Right hindlimb (tissue), 1 donor: ENCODE measurements at places on chromosomes 13 and 19.

DNA sequence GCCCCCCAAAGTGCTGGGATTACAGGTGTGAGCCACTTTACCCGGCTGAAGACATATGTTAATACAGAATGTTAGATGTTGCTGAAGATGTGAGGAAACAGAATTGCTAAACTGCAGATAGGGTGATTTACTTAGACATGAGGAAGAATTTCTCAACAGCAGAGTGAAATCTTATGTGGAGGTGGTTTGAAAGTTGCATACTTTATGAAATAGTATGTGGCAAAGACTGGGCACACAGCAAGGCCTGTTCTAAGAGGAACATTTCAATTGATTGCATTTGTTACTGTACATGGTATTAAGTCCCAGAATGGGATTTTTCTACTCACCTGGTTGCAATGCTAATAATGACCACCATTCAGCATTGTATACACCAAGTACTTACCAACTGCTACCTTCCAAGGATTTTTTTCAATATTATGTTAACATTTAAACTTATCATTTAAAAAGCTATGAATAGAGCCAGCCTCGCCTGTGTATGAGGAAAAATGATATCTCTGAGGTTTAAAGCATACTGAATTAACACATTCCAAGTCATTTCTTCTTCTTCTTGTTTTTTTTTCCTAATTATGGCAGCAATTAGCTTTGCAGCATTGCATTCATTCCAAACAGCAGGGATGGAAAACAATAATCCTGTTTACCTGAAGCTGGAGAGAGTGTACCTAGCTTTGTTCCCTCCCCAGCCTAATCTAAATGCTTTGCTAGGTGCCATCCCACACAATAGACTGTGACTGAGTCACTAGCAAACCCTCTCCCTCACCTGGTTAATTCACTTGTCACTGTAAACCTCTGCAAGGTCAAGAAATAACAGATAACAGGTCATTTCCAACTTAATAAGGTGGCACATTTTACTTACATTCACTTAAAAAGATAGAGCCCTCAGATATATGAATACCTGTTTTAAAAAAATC is 19.4 kb upstream of the KLF5 start:
- DNase-seq: no peak

DNA sequence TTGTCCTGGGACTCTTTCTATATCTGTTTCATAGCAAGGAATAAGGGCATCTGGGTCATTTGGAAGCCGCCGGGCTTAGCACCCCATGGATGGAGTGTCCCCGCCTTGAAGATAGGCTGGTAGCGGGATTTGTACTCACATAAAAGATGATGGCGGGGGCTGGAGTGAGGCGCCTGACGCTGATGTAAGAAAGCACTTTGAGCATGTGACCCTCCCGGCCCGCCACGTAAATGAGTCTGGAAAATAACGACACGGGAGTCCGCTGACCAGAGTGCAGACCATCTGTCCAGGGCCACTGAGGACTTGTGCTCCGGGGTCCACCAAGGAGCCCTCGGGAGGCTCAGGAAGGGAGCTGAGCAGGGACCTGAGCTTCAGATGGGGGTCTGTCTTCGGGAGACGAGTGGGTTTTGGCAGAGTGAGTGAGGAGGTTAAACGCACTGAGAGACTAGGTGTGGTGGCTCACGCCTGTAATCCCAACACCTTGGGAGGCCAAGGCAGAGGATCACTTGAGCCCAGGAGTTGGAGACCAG is 25.8 kb downstream of the SLC7A9 start:
- no peak for DNase-seq

GRCh38 chr19:4717966-4718701 is 5.5 kb downstream of the DPP9 start:
- DNase-seq: no peak

- peak; percentile 61 for DNase-seq
Measured at GRCh38 chr13:26881154-26881553, 120.6 kb upstream of the GPR12 start.

DNA sequence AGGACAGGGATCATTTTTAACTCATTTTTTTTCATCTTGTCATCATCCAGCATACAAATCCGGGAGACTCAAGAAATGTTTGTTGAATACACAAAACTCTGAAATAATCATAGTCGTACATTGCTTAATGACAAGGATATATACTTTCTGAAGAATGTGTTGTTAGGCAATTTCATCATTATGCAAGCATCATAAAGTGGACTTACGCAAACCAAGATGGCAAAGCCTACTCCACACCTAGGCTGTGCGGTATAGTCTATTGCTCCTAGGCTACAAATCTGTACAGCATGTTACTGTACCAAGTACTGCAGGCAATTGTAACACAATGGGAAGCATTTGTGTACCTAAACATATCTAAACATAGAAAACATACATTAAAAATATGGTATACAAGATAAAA is 264.1 kb downstream of the TSHZ3 start:
- no peak for DNase-seq

GRCh38 chr19:35901854-35902661 is at the start of gene HCST:
Gene HCST (plus strand): TSS chr19:35902529. CDS start chr19:35902594, 65 bp downstream.
- DNase-seq: no peak

GRCh38 chr13:21075379-21076249 is 14.2 kb upstream of the LATS2 start:
- DNase-seq: peak; percentile 66

GRCh38 chr19:5424192-5424973 is 30.8 kb upstream of the ZNRF4 start:
- no peak for DNase-seq

DNA sequence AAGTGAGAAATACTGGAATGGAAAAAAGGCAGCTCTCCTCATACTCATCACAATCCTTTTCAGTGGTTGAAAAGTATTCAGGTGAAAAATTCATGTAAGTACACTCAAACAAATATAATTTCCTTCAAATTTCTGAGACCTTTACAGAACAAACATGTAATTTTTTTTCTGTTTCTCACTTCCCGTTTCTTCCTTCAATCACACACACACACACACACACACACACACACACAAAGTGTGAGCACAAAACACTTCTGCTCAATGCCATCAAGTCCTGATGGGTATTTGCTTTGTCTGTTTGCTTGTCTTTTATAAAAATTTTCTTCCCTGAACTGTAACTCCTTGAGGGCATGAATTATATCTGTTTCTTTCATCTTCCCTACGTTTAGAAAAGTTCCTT is 110.6 kb downstream of the LIG4 start:
- no peak for DNase-seq

DNA sequence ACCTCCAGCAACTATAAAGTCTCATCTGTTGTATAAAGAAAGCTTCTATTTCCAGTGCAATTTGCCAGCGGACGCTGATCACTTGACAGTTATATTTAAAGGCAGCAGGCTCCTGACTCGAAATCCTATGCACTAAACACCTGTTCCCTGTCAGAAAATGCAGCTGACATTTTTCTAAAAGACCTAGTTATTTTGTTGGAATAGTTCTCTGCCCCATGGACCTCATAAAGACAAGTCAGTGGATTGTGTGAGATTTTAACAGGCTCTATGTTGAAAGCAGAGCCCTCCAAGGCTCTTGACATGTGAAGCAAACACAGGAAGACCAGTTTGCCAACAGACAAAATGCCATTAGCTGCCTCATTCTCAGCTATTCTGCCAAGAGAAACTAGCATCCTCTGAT is 304.7 kb upstream of the KLF12 start:
- no peak for DNase-seq

GRCh38 chr13:93948162-93948922 is 531.1 kb downstream of the DCT start:
- no peak for DNase-seq

- no peak for DNase-seq
Measured at GRCh38 chr19:20478936-20479335, 86.6 kb downstream of the ZNF737 start.

DNA sequence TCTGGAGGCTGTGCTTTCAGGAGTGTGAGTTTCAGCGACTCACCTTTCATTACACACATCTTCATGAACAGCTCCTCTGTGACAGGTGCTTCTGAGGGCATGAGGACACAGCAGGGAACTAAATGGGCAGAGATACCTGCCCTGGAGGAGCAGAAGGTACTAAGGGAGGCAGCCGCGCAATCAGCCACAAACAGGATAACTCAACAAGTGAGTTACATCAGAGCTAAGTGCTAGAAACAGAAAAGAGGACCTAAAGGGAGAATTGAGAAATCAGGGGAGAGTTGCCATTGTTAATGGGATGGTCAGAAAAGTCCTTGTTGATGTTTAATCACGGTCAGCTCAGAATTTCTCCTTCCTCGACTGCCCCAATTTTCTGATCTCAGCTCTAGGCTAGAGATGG is 42.5 kb downstream of the SYDE1 start:
- no peak for DNase-seq
